ENCODE measurements at places on chromosomes 12 and 14. TPM values are rescaled to one million over a fixed set of nuclear protein-coding genes. Genes with fewer than 3 reads are reported as not detected.

The ZBTB1 gene
- polyA plus RNA-seq = 37.5 TPM

The PPFIA2 gene
- not detected for polyA plus RNA-seq

The OASL gene
- polyA plus RNA-seq = 0.09 TPM

The KRT5 gene
- not detected for polyA plus RNA-seq

The SYCP3 gene
- polyA plus RNA-seq = 0.39 TPM

The SPIC gene
- polyA plus RNA-seq = not detected

The CGRRF1 gene
- 27.1 TPM for polyA plus RNA-seq

The MYBPC1 gene
- not detected for polyA plus RNA-seq

The CD9 gene
- 46.9 TPM for polyA plus RNA-seq

The KIAA0586 gene
- polyA plus RNA-seq = 10.5 TPM

The TSPAN19 gene
- polyA plus RNA-seq = 0.23 TPM

The IFNG-AS1 gene
- polyA plus RNA-seq = not detected

DNA sequence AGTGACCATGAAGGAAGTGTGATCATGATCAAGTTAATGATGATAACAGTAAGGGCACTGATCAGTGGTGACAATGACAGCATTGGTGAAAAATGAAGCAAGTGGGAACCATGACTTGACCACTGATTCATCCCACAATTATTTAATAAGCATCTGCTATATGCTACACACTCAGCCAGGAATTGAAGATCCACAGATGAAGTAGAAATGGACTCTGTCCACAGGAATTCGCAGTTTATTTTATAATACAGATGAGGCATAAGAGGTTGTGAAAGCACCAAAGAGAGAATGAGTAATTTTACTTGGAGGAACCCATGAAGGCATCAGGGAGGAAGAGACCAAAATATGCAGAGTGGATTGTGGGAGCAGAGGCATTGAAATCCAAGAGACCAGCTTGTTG lies 33.8 kb upstream of the SMUG1 start:
- DNase-seq = peak; percentile 98

GRCh38 chr12:109697270-109697553 lies 16.4 kb upstream of the FAM222A start:
- no peak for DNase-seq

DNA sequence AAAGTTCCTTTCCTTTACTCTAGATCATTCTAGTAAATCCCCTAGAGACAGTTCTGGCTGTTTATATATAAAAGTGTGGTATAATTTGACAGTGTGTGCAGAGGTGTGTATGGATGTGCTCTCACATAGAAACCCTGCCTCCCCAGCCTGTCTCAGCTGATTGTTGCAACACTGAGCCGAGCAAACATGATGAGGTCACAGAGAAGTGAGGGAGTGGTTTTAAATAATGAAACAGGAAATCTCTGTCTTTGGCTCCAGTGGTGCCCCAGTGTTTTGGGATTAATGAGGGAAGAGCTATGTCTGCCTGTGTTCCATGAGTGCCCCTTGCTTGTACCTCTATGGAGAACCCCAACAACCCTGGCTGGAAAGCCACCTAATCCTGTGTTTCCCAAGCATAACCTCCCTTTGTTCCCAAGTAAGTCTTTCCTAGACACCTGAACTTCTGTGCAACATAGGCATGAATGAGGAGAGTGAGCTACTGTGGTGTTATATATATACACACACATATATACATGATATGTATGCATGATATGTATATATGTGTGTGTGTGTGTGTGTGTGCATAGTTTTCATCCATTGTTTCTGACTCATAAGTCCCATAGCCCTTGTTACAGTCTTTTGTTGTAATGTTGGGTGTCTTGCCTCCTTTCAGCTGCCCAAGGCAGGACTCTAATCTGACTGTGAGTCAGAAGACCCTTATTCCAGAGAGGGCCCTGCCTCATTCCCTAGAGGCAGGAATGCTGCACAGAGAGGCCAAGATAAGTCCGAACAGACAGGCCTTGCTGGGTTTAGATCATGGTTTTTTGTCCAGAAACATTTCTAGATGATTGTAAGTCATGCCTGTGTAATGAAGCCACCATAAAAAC lies 18.0 kb downstream of the TRAF3 start:
- DNase-seq = peak; percentile 93

GRCh38 chr12:52630599-52631200 lies 12.3 kb upstream of the KRT73 start:
- DNase-seq = no peak

DNA sequence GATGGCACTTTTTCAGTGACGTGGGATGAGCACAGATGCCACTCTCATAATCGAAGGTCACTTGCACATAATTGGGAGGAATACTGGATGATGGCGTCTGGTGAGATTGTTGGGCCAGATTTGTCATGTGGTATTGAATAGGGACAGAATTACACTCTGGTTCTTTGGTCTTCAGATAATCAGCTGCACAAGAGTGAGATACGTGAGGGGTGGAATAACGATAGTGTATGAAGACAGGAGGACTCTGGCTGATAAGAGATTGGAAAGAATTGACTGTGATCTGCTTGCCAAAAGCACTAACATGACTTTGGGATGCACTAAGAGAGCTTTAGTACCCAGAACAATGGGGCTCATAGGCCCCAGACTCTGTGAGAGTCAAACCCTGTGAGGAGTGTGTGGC lies 7.0 kb upstream of the RABGGTA start:
- no peak for DNase-seq

GRCh38 chr12:110920324-110920910 lies at the start of gene MYL2:
Gene MYL2 (minus strand): TSS chr12:110920579. CDS start chr12:110920529, 50 bp downstream.
- DNase-seq = no peak

GRCh38 chr12:72888693-72889092 lies 616.5 kb downstream of the TRHDE start:
- no peak for DNase-seq

- DNase-seq = peak; percentile 89
These were observed 113.4 kb upstream of the PELI2 start for GRCh38 chr14:56004786-56005185.

DNA sequence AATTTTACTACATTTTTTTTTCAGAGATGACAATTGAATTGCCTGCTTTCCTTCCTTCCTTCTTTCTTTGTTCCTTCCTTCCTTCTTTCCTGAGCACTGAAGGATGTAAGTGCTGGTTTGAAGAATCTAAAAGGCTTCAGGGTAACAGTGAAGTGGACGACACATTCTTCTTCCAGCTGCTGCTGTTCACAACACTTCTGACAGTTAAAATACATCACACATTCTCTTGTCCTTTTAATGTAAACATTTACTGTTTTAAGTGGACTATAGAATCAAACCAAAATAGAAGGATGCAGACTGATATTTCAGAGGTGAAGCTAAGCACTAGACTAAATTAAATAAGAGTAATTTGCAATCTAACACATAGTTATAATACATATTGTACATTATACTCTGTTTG lies 151.5 kb downstream of the MSRB3 start:
- no peak for DNase-seq

DNA sequence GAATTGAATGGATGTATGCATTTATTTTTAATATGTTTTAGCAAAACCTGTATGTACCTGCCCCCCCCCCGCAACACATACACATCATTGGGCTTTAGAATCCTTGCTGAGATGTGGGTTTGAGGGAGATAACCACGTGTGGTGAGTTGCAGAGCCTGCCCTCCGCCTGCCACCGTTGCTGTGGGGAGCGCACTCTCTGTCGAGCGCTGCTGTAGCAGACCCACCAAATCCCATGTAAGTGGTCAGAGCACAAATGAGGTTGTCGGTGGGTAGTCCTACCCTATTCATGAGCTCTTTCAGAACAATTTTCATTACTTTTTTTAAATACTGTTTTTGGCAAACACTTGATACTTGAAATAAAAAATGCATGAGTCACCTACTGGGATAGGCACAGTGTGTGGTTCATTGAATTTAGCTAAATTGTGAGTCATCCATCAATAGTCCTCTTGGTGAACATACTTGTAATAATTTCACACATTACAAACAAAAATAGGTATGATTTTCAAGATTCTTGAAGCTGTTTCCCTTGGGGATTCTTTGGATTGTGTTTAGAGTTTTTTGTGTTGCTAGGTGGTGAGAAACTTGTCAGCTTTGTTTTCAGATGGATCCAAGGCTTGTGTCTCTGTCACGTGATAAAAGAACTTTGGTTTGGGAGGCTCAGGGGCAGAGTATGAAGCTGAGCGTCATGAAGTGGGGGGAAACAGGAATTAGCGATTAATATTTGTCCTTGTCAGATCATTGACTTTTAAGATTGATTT lies 107.6 kb downstream of the PTCSC3 start:
- peak; percentile 72 for DNase-seq

DNA sequence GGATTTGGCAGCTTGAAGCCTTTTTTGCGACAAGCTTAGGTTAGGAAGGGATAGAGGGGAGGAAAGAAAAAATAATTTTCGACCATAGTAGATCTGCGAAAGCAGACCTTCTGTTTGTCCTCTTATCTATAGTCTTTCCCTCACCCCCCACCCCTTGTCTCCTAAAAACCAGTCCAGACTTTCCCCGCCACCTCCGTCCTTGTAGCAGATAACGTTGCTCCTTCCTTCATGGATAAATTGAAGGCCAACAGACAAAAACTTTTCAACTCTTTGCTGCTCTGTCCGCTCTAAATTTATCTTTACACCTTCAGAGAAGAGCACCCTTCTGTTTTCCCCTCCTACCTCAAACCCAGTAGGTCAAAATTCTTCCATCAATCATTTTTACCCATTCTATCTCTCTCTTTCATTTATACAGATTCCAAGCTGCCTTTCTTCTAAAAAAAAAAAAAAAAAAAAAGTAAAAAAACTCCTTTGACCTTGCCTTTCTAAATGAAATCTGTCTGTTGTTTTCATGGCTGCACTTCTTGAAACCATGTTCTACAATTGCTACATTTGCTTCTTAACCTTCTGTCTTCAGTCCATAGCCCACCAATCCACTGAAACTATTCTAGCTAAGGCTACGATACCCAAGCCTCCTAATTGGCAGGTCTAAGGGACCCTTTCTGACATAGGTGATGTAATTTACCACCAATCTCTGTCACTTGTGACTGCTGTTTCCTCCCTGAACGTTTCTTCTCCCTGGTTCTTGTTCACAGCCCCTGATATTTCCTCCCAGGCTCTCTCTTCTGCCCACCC lies 11.1 kb upstream of the NEMF start:
- DNase-seq = peak; percentile 31

- peak; percentile 24 for DNase-seq
These were observed 45.5 kb downstream of the ATF7IP start for GRCh38 chr12:14410841-14411569.

- peak; percentile 94 for DNase-seq
These were observed 70.4 kb downstream of the NCOR2 start for GRCh38 chr12:124497039-124497438.

DNA sequence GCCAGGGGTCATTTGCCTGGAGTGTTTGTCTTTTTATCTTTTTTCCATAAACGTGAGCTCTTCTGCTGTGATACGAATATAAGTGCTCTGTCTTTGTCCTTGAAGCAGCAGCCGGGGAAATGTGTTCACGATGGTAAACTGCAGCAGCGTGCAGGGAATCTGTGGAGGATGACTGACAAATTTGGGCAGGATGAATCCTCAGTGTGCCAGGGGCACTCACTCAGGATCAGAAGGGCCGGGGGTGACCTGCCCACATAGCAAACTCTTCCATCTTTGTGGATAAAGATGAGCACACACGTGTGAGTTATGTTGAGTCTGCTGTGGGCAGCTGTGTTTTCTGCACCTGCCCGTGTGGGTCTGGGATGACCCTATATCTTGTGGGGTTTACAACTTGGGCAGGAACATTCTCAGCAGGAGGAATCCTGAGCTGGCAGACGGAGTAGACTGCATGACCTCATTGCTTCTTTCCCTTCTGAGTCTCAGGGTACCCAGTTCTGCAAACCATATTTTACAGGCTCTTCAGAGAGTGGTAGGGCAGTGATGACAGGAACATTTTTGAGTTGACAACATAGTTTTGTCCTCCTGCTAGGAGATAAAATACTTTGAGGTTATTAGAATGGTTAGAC lies 711 bp downstream of the ANO4 start:
- DNase-seq = peak; percentile 33

- no peak for DNase-seq
These were observed 115.4 kb downstream of the KIF21A start for GRCh38 chr12:39327510-39327909.

- no peak for DNase-seq
These were observed 117.2 kb downstream of the LRRK2 start for GRCh38 chr12:40342010-40342409.

DNA sequence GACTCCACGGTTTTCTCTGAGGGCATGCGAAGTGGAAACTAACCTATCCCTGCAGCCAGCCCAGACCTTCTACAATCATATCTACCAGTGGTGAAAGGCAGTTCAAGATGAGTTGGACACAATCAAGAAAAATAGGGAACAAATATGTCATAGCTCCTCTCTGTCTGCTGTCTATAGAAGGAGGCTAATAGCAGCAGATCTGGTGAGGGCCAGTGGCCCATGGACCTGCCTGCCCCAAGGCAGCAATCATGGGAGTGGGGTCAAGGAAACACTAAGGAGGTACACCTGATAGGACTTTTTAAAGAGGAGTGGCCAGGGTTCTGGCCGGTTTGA lies 149.5 kb downstream of the PRKCH start:
- DNase-seq = no peak

- peak; percentile 84 for DNase-seq
These were observed 113.2 kb upstream of the FLRT2 start for GRCh38 chr14:85416771-85417170.

- peak; percentile 20 for DNase-seq
These were observed 1.2 kb upstream of the MAPKAPK5 start for GRCh38 chr12:111840807-111841206.

All from GM23248 (cell line).